ENCODE measurements at places on chromosomes 6 and 20. TPM values are rescaled to one million over a fixed set of nuclear protein-coding genes. Genes with fewer than 3 reads are reported as not detected.

CAPN11 gene
- 0.27 TPM for total RNA-seq

- no peak for ATAC-seq
Observed at GRCh38 chr6:165611294-165611693, 51.7 kb downstream of the PDE10A start.

- no peak for ATAC-seq
Observed at GRCh38 chr6:16731478-16732051, 29.7 kb downstream of the ATXN1 start.

GRCh38 chr6:18753076-18753475 is 365.9 kb downstream of the RNF144B start:
- no peak for ATAC-seq

DNA sequence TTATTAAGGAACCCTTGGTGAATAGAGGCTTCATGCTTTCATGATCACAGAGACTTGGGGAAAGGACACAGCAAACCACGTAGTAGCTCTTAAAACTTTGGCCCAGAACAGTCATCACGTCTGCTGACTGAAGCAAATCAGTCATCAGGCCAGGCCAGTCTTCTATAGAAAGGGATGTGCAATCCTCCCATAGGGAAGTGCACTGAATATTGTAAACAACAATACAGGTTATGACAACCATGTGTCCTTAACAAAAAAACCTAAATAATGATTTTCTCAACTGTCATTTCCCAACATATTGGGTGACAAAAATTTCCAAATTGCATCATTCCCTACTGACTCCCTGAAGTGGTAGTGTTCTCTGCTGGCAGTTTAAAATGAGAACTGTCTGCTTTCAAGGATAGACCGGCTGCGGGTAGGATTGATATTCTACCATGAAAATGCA is 388.2 kb upstream of the CITED2 start:
- no peak for ATAC-seq

- ATAC-seq, result no peak
Observed at GRCh38 chr6:94272327-94272726, 853.0 kb upstream of the EPHA7 start.

Data from gastroesophageal sphincter (tissue), 4 donors.